NCI-H1092 (cell line): ENCODE measurements at places on chromosomes 11 and 22.

- DNase-seq = no peak
Observed at GRCh38 chr22:44049486-44050231, 25.6 kb downstream of the PARVB start.

DNA sequence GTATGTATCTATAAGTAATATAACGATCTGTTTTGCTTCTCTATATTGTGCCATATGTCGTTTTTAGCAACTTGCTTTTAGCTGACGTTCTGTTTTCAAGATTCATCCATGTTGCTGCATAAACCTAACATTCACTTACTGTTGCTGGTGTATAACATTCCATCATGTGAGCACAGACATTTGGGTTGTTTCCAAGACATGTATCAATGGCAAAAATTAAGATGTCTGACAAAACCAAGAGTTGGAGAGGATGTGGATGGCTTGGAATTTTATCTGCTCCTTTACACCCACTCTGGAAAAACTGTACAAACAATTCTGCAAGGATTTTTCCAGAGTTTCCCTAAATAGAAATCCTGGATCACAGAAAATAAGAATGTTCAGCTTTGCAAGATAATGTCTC, 40.9 kb downstream of the DGCR2 start:
- DNase-seq = no peak

- no peak for DNase-seq
Observed at GRCh38 chr11:78446210-78446609, 28.6 kb upstream of the GAB2 start.

DNA sequence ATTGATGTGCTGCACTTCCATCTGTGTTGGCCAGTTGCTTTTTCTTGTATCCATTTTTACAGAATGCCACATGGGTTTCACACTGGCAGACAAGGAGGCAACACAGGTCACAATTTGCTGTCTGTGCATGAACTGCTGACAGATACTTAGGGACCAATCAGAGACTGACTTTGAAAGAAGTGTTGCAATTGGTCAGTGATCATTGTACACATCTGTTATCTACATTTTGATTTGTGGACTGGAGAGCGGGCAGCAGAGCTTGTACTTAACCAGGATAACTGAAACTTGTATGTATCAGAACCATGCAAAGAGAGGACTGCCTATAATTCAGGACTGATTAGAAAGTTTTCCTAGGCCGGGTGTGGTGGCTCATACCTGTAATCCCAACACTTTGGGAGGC, 21.8 kb downstream of the PRR5 start:
- no peak for DNase-seq

DNA sequence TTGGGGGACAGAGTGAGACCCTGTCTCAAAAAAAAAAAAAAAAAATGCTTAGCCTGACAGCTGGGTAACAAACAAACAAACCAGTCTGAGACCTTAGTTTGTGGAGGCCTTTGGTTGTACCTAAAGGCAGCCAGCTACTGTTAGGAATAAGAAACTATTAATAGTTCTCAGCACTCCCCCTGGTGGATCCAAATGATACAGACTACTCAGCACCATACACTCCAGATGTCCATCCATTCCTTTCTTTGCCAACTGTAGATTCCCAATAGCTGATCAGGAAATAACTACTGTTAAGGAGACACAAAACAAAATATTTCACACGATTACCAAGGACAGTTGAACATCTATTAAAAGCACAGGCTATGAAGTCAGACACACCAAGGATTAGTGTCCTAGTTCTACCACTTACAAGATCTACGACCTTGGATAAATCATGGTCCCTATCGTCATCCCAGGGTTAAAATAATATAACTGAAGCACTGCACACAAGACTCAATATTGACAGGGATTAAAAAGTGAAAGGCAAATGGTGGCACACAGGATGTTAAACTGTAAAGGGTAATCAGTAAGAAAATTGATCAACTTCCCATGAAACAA, 17.2 kb downstream of the CLDN25 start:
- no peak for DNase-seq

GRCh38 chr22:43047605-43048004, 32.7 kb upstream of the PACSIN2 start:
- no peak for DNase-seq

GRCh38 chr11:124473476-124473875, 28.0 kb upstream of the OR8B8 start:
- no peak for DNase-seq
